ENCODE measurements at places on chromosomes 1 and 21.

GRCh38 chr1:234271243-234271606 is 102.0 kb upstream of the COA6 start:
- DNase-seq = no peak

DNA sequence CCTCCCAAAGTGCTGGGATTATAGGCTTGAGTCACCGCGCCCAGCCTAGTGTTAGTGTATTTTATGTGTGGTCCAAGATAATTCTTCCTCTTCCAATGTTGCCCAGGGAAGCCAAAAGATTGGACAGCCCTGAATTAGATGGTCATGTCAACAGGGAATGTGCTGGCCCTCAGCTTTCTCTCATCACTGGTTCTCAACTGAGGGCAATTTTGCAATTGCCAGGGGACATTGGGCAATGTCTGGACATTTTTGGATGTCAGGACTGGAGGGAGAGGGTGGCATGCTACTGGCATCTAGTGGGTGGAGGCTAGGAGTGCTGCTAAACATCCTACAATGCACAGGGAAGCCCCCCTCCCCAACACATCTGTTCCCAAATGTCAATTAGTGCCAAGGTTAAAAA is 95.0 kb downstream of the LAMC2 start:
- DNase-seq = no peak

DNA sequence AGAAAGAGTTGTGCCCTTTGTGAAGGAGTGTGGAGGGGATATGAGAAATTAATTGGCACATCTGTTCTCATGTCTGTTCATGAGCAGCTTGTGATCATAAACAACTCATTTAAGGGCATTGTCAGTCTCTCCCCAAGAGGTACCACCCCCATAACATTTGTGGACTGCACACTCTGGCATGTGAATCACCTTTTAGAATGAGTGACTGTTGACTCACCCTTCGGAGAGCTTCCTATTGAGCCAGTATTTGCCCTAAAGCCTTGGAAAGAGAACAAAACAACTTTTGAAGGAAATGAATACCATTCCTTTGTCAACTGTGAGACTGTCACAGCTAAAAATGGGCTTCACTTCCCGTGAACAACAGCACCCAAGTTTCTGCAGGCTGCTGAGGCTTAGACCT is 27.5 kb upstream of the MYSM1 start:
- DNase-seq = no peak

- no peak for DNase-seq
These were observed 380.9 kb upstream of the PTBP2 start for GRCh38 chr1:96340686-96341085.

DNA sequence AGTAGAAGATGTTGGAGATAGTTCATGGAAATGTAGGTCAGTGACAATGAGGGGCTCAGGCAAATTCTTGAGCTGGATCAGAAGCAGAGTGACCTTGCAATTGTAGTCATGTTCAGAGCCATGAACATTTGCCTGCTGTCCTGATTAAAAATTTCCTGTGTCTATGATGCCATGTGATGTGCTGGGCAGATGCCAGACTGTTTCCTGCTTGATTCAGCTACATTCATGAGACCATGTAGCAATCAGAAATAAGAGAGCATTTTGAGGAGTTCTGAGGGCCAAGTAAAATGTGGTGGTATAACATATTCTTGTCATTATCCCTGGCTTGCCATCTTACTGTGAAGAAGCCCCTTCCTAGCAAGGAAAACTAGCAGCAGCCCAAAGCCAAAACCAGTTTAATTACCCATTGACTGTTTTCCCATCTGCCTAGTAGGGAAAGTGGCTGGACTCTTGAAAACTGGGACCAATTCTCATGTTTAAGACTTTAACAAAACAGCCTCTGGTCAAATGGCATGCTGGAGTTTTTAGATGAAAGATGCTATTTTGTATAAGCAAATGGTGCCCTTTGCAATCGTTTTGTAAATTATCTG is 118.3 kb downstream of the NOS1AP start:
- no peak for DNase-seq

DNA sequence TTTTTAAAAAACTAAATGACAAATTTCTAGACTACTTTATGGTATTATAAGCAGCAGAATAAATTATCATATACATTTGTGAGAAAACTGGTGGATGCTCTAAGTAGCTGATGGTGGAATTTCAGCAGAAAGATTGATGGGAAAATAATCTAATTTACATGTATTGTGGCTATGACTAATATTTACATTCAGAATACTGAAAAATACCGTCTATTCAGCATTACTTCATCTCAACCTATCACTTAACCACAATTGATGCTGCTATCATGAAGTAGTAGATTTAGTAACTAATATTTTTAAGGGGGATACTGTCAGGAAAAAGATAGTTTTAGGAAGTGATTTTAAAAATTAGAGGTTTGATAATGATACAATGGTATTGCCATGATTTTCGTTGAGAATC is 137.9 kb downstream of the IFI44 start:
- DNase-seq = no peak

- DNase-seq = no peak
These were observed 106.0 kb downstream of the RAVER2 start for GRCh38 chr1:64850846-64851245.

DNA sequence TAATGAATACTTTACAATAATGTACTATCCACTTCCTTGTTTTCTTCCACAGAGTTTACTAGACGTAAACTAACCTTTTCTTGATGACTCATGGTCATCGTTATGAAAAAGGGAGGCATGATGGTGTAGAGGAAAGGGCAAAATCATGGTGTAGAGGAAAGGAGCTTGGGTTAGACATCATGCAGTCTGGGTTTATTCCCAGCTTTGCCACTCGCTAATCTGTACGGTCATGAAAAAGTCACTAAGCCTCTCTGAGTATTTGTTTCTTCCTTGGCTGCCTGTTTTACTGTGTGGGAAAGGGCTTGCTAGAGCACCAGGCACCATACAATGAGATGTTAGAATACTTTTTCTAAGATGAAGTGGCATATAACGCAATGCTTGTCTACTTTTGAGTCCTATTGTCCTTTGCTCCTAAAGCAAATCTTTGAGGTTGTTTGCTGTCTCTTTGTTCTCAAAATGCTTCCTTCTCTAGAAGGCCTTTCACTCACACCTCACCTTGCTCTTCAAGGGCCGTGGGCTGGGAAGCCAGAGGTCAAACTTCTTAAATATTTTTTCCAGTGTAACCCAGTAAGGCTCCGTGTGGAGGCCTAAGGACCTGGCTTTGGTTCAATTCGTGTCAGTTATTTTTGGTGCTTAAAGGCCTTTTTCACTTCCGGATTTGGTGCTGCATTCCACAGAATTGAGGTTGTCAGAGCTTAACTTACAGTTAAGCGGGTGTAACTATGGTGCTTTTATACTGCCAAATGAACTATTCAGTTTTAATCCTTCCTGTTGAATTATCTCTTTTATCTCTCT is 9.9 kb upstream of the ETV3 start:
- DNase-seq = no peak

- DNase-seq = no peak
These were observed 4.8 kb downstream of the CNTN2 start for GRCh38 chr1:205047764-205048231.

- DNase-seq = no peak
These were observed 506.9 kb downstream of the PTPRU start for GRCh38 chr1:29743264-29743663.

DNA sequence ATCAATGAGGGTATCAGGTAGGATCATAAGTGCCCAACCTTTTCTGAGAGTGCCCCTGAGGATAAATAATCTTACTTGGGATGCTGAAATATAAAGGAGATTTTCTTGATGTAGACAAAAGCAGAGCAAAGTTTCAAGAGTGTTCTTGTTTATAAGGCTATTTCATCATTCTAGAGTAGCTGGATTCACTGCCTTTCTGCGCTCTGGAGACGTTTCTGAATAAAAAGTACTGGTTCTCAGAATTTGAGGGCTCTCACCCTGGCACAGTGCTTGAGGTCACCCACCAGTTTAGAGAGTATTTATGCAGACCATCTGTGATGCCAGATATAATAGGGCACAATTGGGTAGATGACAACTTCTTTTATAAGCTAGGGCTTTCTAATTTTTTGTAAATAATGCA is 103.3 kb downstream of the GDAP2 start:
- DNase-seq = no peak

GRCh38 chr1:86829321-86829720 is 84.6 kb downstream of the SELENOF start:
- no peak for DNase-seq

GRCh38 chr1:213049232-213049631 is 1.8 kb upstream of the RPS6KC1 start:
- no peak for DNase-seq

DNA sequence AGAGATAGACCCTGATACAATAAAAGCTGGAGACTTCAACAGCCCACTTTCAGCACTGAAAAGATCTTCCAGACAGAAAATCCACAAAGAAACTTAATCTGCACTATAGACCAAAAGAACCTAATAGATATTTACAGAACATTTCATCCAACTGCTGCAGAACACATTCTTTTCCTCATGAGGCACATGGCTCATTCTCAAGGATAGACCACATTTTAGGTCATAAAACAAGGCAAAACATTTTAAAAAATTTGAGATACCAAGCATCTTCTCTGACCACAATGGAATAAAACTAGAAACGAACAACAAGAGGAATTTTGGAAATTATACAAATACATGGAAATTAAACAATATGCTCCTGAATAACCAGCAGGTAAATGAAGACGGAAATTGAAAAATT is 15.0 kb upstream of the IL20 start:
- no peak for DNase-seq

DNA sequence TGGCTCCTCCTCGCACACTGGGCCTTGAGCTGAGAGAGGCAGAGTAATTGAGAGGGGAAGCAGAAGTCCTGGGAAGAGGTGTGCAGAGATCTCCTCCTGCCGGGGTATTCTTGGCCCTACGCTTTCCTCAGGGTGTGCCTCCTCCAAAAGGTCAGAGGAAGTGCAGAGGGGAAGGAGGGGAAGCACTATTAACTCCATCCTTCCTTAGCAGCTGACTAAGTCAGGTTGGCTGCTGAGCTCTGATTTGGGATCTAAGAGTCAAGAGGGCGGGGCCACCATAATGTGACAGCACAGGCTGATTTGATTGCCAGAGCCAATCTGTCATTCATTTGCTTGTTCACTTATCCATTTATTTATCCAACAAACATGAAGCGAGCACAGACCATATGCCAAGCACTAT is 12.3 kb downstream of the ATP2B4 start:
- DNase-seq = no peak

GRCh38 chr1:171780583-171781175 is 781 bp upstream of the METTL13 start:
- no peak for DNase-seq

DNA sequence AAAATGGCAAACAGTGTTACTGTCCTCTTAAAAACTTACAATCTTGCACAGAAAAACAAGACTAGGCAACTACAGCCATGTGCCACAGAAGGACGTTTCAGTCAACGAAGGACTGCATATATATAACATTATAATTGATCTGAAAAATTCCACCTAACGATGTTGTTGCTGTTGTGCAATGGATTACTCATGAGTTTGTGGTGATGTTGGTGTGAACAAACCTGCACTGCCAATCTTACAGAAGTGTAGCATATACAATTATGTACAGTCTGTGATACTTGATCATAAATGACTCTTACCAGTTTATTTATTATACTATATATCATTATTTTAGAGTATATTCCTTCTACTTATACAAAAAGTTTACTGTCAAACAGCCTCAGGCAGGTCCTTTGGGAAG is 6.8 kb upstream of the VAMP4 start:
- DNase-seq = no peak

DNA sequence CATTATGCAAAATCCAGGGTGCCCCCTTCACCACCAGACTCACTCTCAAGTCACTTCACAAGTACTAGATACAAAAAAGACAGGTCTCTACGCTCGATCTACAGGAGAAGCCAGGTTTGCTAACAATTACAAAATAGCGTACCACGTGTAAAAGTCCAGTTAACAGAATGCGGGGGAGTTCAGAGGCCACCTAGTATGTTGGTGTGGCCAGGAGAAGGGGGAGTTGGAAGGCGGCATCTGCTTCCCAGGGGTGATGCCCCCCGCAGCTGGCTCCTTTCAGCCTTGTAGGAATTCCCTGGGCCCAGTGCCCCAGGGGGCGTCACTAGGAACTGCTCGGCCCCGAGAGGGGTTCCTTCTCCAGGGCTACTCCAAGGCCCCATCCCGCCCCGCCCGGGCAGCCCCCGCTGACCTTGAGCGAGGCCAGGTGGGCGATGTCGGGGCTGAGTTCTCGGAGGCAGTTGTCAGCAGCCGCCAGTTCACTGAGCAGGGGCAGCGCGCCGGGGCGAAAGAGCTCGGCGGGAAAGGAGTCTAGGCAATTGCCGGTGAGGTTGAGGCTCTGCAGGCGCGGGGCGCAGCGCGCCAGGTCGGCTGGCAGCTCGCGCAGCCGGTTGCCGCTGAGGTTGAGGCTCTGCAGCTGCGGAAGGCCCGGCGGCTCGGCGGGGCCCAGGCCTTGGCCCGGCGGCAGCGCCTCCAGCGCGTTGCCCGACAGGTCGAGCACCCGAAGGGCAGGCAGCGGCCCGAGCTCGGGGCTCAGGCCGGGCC is 664 bp downstream of the LRRC47 start:
- DNase-seq = no peak

DNA sequence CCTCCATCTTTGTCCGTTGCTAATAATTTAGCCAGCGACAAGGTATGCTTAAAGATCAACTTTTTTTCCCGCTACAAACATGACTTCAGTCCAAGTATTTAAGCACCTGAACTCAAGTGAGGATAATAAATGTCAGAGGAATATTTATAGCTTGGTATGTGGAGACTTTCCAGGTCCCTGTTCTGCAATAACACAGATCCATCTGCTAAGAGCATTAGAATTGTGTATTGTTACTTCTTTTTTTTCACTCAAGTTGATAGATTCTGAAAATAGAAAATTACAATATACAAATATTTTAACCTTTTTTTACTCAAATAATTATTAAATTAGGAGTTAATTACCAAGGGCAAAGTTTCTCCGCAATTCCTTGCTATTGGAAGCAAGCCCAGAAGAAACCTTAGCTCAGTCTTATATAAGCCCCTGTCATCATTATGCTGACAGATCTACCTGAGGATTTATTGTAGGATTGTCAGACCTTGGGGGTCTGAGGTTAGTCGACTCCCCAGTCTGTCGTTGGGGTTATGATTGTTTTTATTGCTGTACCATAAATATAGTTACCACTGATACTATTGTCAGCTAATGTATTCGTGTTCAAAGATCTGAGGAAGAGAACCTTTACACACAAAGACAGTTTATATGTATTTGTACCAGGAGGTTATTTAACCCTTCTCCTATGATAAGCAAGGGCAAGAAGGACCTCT is 337.9 kb downstream of the TBX15 start:
- DNase-seq = no peak

GRCh38 chr1:54114001-54114400 is 38.8 kb downstream of the CDCP2 start:
- DNase-seq = no peak

GRCh38 chr1:26109229-26110164 is 2.1 kb upstream of the PDIK1L start:
- no peak for DNase-seq
